Breast epithelium (tissue), 4 donors: ENCODE measurements at places on chromosomes 5 and 9. TPM values are rescaled to one million over a fixed set of nuclear protein-coding genes. Genes with fewer than 3 reads are reported as not detected.

TEX53 gene
- total RNA-seq = not detected

SLC34A1 gene
- not detected for total RNA-seq

SLC6A18 gene
- total RNA-seq = not detected

BNC2 gene
- total RNA-seq = 17.0 TPM

EQTN gene
- not detected for total RNA-seq

AQP7 gene
- 38.3 TPM for total RNA-seq

KCNN2 gene
- not detected for total RNA-seq

TSLP gene
- 0.66 TPM for total RNA-seq

GRCh38 chr9:69249337-69249736 is 75.3 kb downstream of the TJP2 start:
- H3K36me3 ChIP-seq = peaks cover 5% of the 10 kb centered on the region
- no peak overlapping the region for H3K4me3 ChIP-seq
- H3K27ac ChIP-seq = no peak overlapping the region
- H3K4me1 ChIP-seq = no peaks in the 10 kb centered on the region

DNA sequence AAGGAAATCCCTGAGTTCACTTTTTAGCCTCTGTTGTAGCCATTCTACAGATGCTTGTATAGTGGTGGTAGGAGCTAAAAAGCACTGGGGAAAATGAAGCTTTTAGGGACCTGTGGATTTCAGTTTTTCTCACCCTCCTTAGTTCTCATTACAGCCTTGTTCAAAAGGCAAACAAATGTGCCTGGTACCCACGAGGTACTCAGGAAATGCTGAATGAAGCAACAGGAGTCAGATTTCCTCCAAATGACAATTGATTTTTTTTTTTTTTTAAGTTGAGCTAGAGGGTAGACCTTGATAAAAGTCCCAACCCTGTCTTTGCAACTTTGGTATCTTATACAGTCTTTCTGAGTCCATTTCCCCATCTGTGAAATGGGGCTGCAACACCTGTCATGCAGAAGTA is 21.3 kb upstream of the TMOD1 start:
- no peak overlapping the region for H3K27ac ChIP-seq
- DNase-seq = no peak
- no peaks in the 10 kb centered on the region for H3K36me3 ChIP-seq
- no peak overlapping the region for H3K4me3 ChIP-seq
- no peaks in the 10 kb centered on the region for H3K27me3 ChIP-seq
- no peaks in the 10 kb centered on the region for H3K4me1 ChIP-seq

DNA sequence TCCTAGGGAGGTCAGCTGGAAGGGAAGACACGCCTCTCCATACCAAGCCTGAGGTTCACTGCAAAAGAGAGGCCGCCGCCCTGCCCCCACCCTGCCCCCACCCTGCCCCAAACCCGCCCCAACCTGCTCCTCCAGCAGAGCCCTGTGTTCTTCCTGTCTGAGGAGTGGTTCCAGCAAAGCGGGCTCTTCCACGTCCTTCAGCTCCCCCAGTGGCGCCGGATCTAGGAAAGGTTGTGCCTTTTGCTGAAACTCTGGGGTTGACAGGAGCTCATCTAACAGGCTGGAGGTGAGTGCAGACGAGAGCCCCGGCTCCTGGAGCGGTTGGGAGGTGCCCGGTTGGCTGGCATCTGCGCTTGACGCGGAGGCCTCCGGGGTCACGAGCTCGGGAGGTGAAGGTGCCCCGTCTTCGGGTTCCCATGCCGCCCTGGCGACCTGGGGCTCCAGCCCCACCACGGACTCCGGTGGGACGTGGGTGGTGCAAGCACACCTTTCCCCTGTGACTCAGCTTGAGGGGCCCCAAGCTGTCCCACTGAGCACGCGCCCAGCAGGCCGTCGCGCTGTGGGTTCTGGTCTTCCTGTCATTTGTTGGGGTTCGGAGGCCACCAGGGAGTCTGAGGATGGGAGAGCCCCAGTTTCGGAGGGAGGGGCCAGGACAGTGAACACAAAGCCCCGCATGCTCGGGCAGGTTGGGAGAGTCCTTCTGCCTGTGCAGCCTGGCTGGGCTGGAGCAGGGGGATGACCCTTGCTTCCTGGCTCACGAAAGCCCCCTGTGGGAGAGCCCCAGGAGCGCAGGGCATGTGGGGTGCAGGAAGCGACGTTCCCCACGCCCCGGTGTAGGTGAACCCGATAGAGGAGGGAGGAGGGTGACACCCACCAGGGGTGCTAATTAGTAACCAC is 1467.1 kb downstream of the FOXD4L5 start:
- H3K27ac ChIP-seq = peak overlapping the region; percentile 14
- H3K4me1 ChIP-seq = no peaks in the 10 kb centered on the region
- peak; percentile 79 for DNase-seq
- peak overlapping the region; percentile 56 for H3K4me3 ChIP-seq
- no peaks in the 10 kb centered on the region for H3K27me3 ChIP-seq

DNA sequence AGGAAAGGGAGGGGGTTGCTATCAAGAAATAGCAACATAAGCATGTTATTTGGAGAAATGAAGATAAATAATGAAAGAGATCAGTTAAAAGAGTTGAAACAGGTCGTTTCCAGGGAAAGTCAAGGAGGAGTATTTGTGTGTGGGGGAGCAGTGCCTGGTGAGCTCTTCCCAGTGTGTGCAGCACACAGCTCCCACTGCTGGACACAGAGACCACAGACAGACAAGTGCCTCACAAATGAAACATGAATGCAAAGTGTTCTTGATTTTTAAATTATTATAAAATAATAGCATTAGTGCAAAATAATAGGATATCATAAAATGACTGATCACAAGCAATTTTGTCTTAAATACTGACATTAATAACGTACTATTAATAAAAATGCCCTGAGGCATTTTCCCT is 40.8 kb downstream of the LIFR start:
- H3K4me3 ChIP-seq = no peak overlapping the region
- DNase-seq = no peak
- H3K27ac ChIP-seq = no peak overlapping the region
- no peaks in the 10 kb centered on the region for H3K36me3 ChIP-seq
- H3K27me3 ChIP-seq = no peaks in the 10 kb centered on the region

GRCh38 chr9:8570776-8571175 is 771.2 kb upstream of the DMAC1 start:
- DNase-seq = no peak
- H3K27me3 ChIP-seq = no peaks in the 10 kb centered on the region
- H3K27ac ChIP-seq = no peak overlapping the region

GRCh38 chr5:158943057-158943456 is 156.7 kb downstream of the EBF1 start:
- no peaks in the 10 kb centered on the region for H3K4me1 ChIP-seq
- H3K36me3 ChIP-seq = no peaks in the 10 kb centered on the region
- no peak for DNase-seq
- H3K27ac ChIP-seq = peak overlapping the region; percentile 25

DNA sequence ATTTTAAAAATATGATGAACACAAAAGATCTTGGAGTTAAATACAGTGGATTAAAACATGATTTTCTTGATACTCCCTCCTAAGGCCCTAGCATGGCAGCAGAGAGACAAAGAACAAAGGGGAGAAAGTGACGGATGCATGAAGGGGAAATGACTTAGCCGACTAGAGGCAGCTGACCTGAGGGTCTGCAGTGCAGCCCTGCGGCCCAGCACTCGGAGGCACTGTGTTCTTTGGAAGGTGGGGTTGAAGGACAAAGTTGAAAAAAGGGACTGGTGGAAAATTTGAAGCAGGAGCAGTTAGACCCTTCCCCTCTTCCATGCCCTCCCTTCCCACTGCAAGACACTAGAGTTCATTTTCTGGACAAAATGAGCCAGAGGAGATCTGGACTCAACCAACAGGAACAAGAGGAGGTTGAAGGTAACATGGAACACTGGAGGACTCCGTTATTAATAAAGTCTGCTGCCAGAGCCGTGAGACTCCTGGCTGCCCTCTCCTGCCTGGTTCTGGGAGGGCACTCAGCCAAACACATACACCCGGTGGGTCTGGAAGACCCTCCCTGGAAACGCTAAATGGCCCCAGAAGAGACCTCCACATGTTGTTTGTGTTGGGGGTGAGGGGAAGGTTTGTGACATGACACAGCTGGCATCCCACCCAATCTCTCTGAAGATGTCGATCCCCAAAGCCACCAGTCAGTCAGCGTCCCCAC is 98.1 kb downstream of the JMY start:
- H3K27ac ChIP-seq = no peak overlapping the region
- H3K27me3 ChIP-seq = no peaks in the 10 kb centered on the region
- H3K4me1 ChIP-seq = no peaks in the 10 kb centered on the region
- no peak overlapping the region for H3K4me3 ChIP-seq
- no peaks in the 10 kb centered on the region for H3K36me3 ChIP-seq

DNA sequence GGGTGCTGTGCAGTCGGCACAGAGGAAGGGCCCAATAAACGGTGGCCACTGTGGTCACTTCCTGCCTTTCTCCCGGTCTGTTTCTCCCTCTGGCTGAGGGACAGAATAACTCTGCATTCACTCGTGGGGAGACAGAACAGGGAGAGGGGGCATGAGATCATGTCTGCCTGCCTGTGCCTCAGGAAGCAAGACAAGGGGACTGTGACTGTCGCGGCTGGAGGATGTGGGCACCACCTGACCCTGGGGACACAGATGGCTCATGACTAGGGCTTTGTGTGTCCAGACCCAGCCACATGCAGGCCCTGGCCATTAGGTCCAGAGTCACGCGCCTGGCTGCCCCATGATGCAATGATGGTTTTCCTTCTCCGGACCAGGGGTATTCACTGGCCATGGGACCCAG is 5.8 kb downstream of the TRUB2 start:
- H3K4me3 ChIP-seq = no peak overlapping the region
- H3K4me1 ChIP-seq = peaks cover 3% of the 10 kb centered on the region
- DNase-seq = no peak
- peaks cover 6% of the 10 kb centered on the region for H3K36me3 ChIP-seq
- no peaks in the 10 kb centered on the region for H3K27me3 ChIP-seq

DNA sequence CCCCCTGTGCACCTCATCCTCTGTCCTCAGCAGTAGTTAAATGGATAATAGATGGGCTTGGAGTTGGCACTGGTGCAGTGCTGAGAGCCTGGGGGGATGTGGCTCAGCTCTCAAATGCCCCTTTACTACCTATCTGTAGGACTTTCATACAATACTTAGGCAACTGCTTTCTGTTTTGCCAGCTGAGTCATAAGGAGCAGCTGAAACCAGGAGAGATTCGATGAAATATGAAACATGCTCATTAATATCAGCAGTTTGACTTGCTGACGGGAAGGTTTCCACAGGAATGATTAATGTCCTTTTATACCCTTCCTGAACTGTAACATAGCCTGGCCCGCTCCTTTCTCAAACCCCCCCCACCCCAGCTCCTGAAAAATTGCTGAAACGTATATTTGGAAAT is 142.6 kb downstream of the SAXO1 start:
- H3K27me3 ChIP-seq = no peaks in the 10 kb centered on the region
- no peak for DNase-seq
- H3K36me3 ChIP-seq = no peaks in the 10 kb centered on the region
- no peaks in the 10 kb centered on the region for H3K4me1 ChIP-seq
- H3K4me3 ChIP-seq = no peak overlapping the region

DNA sequence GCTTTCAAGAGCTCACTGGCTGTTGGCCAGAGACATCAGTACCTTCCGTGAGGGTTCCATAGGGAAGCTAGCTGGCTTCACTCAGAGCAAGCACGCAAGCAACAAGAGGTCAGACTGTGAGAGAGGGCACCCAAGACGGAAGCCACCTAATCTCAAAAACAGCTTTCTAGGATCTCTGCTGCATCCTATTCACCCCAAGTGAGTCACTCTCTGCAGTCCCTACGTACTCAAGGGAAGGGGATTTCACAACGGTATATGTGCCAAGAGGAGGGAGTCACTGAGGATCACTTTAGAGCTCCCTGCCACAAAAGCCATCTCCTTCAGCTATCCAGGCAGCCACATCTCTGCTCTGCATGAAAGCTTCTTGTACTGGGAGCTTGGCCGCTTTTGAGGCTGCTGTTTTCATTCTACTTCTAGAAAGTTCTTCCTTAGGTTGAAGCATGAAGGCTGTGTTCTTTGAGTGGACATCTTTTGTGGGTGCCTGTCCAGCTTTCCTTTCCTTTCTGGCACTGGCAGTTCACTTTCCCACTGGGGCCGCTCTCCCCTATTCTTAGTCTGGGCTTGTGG is 249.5 kb downstream of the MAN2A1 start:
- no peaks in the 10 kb centered on the region for H3K27me3 ChIP-seq
- DNase-seq = no peak
- no peak overlapping the region for H3K4me3 ChIP-seq
- no peaks in the 10 kb centered on the region for H3K36me3 ChIP-seq
- H3K27ac ChIP-seq = no peak overlapping the region

DNA sequence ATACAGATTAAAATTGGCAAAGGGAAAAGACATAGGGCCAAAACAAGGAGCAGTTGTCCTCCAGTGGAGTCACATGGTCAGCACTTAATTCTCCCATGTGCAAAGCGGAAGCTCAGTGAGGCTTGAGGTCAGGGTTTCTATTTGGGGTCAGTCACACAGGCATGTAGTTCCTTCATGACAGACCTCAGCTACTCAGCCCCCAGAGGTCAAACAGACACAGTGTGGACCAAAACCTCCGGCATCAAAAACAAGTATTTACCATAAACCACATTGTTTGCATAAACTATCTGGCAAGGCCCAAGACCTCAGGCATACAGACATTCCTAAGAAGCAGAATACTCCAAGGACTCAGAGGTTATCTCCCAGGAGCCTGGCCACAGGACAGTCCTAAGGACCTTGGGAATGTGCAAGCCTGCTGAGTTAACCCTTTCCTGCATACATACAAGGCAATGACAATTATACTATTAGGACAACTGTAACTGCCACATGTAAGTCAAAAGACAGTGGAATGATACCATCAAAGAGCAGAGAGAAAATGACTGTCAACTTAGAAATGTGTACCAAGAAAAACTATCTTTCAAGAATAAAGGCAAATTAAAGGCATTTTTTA is 28.7 kb upstream of the FNIP1 start:
- H3K4me3 ChIP-seq = no peak overlapping the region
- DNase-seq = no peak
- no peaks in the 10 kb centered on the region for H3K27me3 ChIP-seq

- H3K27me3 ChIP-seq = no peaks in the 10 kb centered on the region
- H3K4me3 ChIP-seq = no peak overlapping the region
- H3K36me3 ChIP-seq = no peaks in the 10 kb centered on the region
- no peak overlapping the region for H3K27ac ChIP-seq
- no peak for DNase-seq
Measured at GRCh38 chr9:87479801-87480201, 17.9 kb upstream of the DAPK1 start.

- H3K4me3 ChIP-seq = no peak overlapping the region
- H3K36me3 ChIP-seq = no peaks in the 10 kb centered on the region
- no peaks in the 10 kb centered on the region for H3K4me1 ChIP-seq
- no peaks in the 10 kb centered on the region for H3K27me3 ChIP-seq
Measured at GRCh38 chr5:116824751-116825438, 250.3 kb upstream of the SEMA6A start.

GRCh38 chr5:147410496-147411358 is 99.1 kb downstream of the DPYSL3 start:
- H3K4me1 ChIP-seq = no peaks in the 10 kb centered on the region
- H3K36me3 ChIP-seq = no peaks in the 10 kb centered on the region
- no peaks in the 10 kb centered on the region for H3K27me3 ChIP-seq
- no peak for DNase-seq
- no peak overlapping the region for H3K4me3 ChIP-seq
